Activated CD4-positive, alpha-beta T cell treated with anti-CD3 and anti-CD28 coated beads, Interleukin-2, Interleukin-4, amounts not matched to agents 100 ng/mL and 50 ng/mL, durations not matched to agents 16 hours and 8 hours (primary cell): ENCODE measurements at places on chromosomes 5 and 9.

DNA sequence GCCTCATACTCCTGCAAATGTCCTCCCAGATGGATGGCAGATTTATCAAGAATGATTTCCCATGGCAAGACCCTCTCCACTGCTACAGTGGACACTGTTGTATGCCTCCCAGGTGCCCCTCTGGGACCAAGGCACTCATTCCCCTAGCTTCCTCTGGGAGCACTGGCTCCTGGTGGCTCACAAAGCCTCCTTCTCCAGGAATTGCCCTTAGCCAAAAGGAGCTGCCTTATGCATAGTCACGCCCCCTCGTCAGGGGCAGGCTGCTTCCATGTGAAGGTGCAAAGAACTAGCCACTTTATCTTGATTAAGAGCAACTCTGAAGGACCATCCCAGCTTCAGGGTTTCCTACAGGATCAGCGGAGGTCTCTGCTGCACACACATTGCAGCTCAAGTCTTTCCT, 358.1 kb downstream of the CDK5RAP2 start:
- DNase-seq = no peak

GRCh38 chr9:113219186-113219936, 1.7 kb downstream of the FKBP15 start:
- DNase-seq = no peak

DNA sequence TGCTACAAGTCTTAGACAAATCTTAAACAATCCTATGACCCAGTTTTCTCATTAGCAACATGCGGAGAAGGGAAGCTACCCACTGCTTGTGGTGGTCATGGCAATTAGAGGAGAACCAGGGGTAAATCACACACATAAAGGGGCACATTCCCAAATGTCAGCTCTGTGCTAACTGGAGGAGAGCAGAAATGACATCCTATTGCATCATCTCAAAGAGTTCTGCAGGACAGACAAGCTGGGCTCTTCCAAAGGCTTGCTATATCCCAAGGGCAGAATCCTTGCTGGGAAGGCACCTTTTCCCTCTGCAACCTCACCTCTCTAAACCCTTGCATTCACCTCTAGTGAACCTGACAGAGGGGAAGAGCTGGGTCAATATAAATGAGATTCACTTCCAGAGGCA, 17.0 kb upstream of the WWC1 start:
- no peak for DNase-seq

- DNase-seq = no peak
Measured at GRCh38 chr9:1722404-1722803, 292.7 kb upstream of the SMARCA2 start.

- DNase-seq = no peak
Measured at GRCh38 chr5:179918742-179919486, 11.2 kb upstream of the TBC1D9B start.

GRCh38 chr9:33293782-33294181, 3.5 kb downstream of the NFX1 start:
- no peak for DNase-seq

DNA sequence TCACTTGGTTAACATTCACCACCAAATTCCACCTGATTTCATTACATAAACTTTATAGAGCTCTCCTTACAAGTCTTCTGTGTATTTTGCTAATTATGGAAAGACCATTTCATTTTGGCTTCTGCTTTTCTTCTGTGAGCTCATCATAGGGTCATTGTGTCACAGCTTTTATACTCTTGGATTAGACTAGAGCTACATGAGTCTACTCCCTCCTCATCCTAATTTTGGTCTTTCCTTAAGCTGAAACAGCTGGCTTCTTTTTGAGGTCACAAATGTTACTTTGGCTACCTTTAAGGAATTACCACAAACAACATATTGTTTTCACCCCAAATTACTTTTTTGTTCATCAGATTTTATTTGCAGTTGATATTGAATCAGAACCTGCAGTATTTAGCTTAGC, 103.0 kb downstream of the NPR3 start:
- DNase-seq = no peak

- no peak for DNase-seq
Measured at GRCh38 chr9:136947028-136947891, 2.2 kb downstream of the C8G start.

DNA sequence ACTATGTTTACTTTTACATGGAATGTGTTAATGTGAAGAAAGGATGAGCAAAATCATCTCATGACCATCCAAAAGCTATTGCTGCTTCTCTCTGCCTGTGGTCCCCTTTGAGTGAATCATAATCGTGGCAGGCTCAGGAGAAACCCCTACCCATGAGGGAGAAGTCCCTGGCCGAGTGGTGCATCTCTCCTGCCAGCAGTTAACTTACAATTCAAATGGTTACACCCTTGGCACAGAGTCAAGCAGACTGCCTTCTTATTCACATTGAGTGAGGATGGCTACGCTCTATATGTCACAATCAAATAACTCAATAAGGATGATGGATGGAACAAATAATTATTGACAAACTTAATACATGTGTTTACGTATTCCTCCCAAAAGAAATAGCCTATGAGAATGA, 179.1 kb downstream of the FGF1 start:
- no peak for DNase-seq
